ENCODE measurements at places on chromosomes 11 and 22.

DNA sequence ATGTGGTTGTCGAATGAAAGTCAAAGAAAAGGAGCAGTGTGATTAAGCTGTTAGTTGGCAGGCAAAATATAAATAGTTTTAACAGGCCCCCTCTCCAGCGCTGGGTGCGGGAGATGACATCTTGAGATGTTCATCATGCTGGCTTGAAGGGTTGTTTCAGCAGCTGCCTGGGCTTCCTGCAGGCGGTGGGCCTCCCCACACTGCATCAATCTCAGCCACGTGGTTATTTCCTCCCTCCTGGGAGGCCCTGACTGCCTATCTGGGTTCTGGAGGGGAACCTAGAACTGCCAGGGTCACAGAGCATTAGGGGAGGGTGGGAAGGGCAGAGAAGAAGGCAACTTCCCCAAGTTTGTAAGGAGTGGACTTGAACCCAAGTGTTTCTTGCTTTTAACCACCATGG lies 173.3 kb upstream of the SYT13 start:
- H3K27ac ChIP-seq = no peak overlapping the region
- H3K4me1 ChIP-seq = no peaks in the 10 kb centered on the region
- H3K27me3 ChIP-seq = peaks cover 39% of the 10 kb centered on the region
- no peak overlapping the region for H3K4me3 ChIP-seq

DNA sequence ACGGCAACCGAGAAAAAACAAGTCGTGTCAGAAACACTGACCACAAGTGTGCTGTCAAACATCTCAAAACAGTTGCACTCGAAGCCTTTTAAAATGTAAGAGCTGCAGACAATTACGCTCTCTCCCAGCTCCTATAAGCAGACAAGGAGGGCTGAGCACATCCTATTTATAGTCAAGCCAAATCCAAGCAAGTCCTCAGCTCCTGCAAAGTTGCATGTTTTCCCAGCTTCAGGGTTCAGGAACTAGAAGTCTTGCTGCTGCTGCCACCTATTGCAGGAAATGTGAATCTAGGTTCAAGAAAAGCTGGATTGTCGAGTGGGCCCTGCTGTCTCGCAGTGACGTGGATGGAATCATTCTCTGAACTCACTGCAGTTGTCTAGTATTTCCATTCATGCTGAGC lies 15.5 kb downstream of the EFCAB6 start:
- H3K27ac ChIP-seq = no peak overlapping the region
- H3K36me3 ChIP-seq = peaks cover 16% of the 10 kb centered on the region
- no peak overlapping the region for H3K4me3 ChIP-seq
- H3K4me1 ChIP-seq = peaks cover 8% of the 10 kb centered on the region

- ATAC-seq = peak; percentile 1
- H3K4me1 ChIP-seq = peaks cover 49% of the 10 kb centered on the region
- no peaks in the 10 kb centered on the region for H3K36me3 ChIP-seq
- no peaks in the 10 kb centered on the region for H3K27me3 ChIP-seq
- H3K4me3 ChIP-seq = peak overlapping the region; percentile 85
These were observed 1.4 kb downstream of the TMEM80 start for GRCh38 chr11:696955-697491.

- H3K4me3 ChIP-seq = no peak overlapping the region
- H3K36me3 ChIP-seq = no peaks in the 10 kb centered on the region
- no peak for ATAC-seq
- peaks cover 27% of the 10 kb centered on the region for H3K27me3 ChIP-seq
- H3K4me1 ChIP-seq = peaks cover 26% of the 10 kb centered on the region
These were observed 4.4 kb downstream of the SUSD2 start for GRCh38 chr22:24185501-24186351.

GRCh38 chr22:21054714-21055563 lies 9.2 kb downstream of the LRRC74B start:
- no peaks in the 10 kb centered on the region for H3K36me3 ChIP-seq
- H3K27ac ChIP-seq = no peak overlapping the region
- H3K27me3 ChIP-seq = peaks cover 54% of the 10 kb centered on the region
- no peak for ATAC-seq
- H3K4me3 ChIP-seq = no peak overlapping the region

- no peaks in the 10 kb centered on the region for H3K27me3 ChIP-seq
- no peak for ATAC-seq
These were observed 2.5 kb downstream of the USP18 start for GRCh38 chr22:18152519-18152918.

GRCh38 chr11:134004496-134005172 lies 47.9 kb upstream of the IGSF9B start:
- no peaks in the 10 kb centered on the region for H3K36me3 ChIP-seq
- H3K4me1 ChIP-seq = peaks cover 15% of the 10 kb centered on the region
- ATAC-seq = no peak
- peaks cover 27% of the 10 kb centered on the region for H3K27me3 ChIP-seq

DNA sequence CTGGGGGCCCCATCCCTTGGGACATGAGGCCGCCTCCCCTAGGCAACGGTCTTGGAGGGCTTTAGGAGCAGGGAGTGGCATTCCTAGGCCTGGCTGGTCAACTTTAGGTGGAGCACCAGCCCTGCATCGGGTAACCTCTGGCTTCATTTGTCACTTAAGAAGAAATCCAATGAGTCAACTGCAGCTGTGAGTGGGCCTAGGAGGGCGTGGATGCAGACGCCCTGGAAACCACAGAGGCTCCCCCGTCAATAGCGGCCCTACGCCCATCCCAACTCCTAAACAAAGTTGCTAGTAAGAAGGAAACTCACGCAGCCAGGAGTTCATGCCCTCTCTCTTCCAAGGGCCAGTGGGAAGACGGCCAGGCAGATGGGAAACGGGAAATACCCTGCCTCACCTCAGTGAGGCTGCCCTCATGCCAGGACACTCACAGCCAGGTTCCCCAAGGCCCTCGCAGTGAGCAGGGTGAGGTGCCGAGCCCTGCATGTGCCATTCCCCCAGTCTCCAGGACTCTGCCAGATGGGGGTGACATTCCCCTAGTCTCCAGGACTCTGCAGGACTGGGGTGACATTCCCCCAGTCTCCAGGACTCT lies 20.8 kb downstream of the BID start:
- no peaks in the 10 kb centered on the region for H3K27me3 ChIP-seq
- H3K4me3 ChIP-seq = no peak overlapping the region
- H3K27ac ChIP-seq = peak overlapping the region; percentile 70
- peaks cover 16% of the 10 kb centered on the region for H3K36me3 ChIP-seq

DNA sequence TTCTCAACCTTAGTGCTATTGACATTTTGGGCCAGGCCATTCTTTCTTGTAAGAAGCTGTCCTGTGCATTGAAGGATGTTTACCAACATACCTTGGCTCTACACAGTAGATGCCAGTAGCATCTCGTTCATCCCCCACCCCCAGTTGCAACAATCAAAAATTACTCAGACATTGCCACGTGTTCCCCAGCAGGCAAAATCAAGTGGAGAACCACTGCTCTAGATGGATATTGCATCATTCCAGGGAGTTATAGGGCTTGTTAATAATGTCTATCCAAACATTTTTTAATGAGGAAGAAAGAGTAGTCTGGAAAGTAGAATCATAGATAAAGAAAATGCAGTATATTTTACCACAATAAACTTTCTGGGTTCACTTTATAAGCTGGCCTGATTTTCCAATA lies 64.1 kb downstream of the PRMT3 start:
- H3K4me1 ChIP-seq = no peaks in the 10 kb centered on the region
- H3K4me3 ChIP-seq = no peak overlapping the region
- no peak overlapping the region for H3K27ac ChIP-seq
- H3K36me3 ChIP-seq = peaks cover 22% of the 10 kb centered on the region

DNA sequence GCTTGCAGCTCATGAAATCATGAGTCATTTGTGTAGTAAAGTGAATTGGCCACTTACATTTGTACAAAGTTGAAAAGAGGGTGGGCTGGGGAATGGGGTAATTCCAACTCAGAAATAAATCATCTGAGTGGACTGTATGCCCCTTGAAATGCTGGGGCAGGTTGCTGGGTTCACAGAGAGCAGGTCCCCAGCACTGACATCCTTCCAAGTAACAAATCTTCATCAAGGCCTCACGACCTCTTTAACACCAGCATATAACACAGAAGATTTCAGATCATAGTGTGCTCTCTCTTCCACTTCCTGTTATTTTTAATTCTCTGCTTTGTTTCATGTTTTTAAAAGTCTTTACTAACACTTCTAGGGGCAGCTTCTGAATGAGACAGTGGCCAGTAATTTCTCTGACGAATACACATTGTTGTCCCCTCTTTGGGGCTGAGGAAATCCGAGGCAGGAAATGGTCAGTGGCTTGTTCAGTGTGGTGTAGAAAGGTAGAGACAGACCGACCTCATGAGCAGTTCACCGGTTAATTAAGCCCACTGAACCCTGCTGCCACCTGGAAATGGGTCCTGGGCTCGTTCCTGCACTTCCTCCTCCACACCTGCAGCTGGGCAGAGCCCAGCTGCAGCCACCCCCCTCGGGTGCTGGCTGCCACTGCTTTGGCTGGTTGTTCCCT lies 127.7 kb downstream of the MAML2 start:
- peak; percentile 91 for ATAC-seq
- peak overlapping the region; percentile 92 for H3K27ac ChIP-seq
- no peaks in the 10 kb centered on the region for H3K36me3 ChIP-seq
- peaks cover 66% of the 10 kb centered on the region for H3K4me1 ChIP-seq

Data from stimulated activated memory B cell treated with anti-CD40 and anti-IgM and Interleukin-4, amounts not matched to agents 10 μg/mL and 1 μg/mL and 100 μg/mL, for 72 hours (primary cell).